Right lobe of liver (tissue), 6 donors: ENCODE measurements at places on chromosomes 3 and 15. TPM values are rescaled to one million over a fixed set of nuclear protein-coding genes. Genes with fewer than 3 reads are reported as not detected.

SYNPR gene
- total RNA-seq: not detected

RTP3 gene
- total RNA-seq: 29.0 TPM

DNA sequence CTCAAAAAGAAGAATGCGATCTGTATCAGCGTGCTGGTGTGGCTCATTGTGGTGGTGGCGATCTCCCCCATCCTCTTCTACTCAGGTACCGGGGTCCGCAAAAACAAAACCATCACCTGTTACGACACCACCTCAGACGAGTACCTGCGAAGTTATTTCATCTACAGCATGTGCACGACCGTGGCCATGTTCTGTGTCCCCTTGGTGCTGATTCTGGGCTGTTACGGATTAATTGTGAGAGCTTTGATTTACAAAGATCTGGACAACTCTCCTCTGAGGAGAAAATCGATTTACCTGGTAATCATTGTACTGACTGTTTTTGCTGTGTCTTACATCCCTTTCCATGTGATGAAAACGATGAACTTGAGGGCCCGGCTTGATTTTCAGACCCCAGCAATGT, 1.3 kb downstream of the P2RY1 start:
- no peaks in the 10 kb centered on the region for H3K4me1 ChIP-seq
- no peak for DNase-seq
- H3K4me3 ChIP-seq: peak overlapping the region; percentile 53
- no peak overlapping the region for H3K27ac ChIP-seq
- H3K27me3 ChIP-seq: no peaks in the 10 kb centered on the region

PARP15 gene
- total RNA-seq: 1.4 TPM

DNA sequence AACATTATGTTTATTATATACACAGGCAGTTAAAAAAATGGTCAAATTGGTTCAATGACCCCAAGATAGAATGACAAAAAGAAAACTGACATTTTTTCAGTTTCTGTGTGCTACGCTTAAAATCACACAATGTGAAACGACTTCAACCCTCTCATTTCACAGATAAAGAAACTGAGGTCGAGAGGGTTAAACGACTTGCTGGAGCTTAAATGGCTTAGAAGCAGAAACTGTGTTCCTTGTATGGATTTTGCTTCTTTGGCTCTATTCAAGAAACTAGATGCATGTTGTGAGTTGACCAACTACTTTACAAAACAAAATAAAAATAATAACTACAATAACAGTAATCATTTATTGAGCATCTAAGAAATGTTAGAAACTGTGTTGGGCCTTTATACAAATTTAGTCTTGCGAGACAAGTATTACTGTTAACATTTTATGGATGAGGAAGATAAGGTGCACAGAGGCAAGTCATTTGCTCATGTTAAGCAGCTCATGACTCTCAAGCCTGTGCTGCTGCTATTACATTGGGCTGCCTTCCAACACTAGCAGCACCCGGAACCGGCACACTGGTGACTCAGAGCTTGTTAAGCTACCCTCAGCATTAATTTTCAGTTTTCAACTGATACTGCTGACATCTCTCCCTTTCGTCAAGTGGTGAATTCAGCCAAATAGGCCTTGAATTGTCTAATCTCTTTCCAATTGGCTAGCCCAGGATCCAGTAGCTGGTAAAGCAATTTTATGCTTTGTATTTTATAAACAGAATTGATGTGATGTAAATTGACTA, 487.6 kb downstream of the NAALADL2 start:
- no peak for DNase-seq
- H3K27ac ChIP-seq: no peak overlapping the region
- H3K4me1 ChIP-seq: no peaks in the 10 kb centered on the region

ADIPOQ gene
- total RNA-seq: not detected

DNA sequence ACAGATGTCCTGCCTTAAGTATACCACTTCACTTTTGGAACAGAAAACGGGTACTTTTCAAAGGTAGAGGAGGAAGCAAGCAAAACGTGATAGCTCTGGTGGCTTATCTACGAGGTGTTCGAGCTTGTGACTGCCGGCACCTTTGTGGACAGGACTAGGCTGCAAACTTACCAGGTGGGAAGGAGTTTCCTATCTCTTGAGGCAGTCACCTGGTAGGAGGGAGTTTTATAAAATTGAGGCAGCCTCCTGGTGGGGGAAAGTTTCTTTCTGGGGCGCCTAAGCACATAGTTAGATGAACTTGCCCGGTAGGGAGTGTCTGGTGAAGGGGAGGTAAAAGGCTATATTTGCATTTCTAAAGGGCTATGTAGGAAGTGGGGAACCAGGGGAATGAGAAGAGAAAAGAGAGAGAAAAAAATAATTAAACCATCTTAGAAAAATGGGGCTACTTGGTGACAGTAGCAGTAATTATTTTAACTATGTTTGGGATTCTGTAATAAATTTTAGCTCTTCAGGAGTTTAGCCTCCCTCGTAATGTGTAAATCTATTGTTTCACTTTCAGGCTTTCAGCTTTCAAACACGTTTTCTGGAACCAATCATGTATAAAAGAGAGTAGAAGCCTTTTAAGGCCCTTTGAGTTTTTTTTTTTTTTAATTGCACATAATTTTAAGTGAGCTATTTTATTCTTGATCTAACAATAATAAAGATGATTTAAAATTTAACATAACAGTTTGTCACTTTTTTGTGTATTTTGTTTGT, 131.0 kb downstream of the IL5RA start:
- no peaks in the 10 kb centered on the region for H3K4me1 ChIP-seq
- H3K4me3 ChIP-seq: no peak overlapping the region

MST1 gene
- 630 TPM for total RNA-seq

DNA sequence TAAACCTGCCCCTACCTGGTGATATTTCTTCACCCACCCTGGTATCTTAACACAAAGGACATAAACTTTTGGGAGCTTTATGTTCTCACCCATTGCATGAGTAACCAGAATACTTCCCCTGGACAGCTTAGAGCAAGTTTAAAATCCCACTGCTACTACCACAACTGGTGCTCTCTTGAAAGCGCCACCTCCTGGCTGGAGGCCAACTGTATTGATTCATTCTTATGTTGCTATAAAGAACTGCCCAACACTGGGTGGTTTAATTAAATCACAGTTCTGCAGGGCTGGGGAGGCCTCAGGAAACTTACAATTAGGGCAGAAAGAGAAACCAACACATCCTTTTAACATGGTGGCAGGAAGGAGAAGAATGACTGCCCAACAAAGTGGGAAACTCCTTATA, 592.4 kb downstream of the EPHA3 start:
- no peak overlapping the region for H3K27ac ChIP-seq
- H3K4me3 ChIP-seq: no peak overlapping the region
- H3K36me3 ChIP-seq: no peaks in the 10 kb centered on the region
- no peak for DNase-seq
- H3K4me1 ChIP-seq: no peaks in the 10 kb centered on the region
- no peaks in the 10 kb centered on the region for H3K27me3 ChIP-seq

CRYGS gene
- total RNA-seq: 2.0 TPM

DNA sequence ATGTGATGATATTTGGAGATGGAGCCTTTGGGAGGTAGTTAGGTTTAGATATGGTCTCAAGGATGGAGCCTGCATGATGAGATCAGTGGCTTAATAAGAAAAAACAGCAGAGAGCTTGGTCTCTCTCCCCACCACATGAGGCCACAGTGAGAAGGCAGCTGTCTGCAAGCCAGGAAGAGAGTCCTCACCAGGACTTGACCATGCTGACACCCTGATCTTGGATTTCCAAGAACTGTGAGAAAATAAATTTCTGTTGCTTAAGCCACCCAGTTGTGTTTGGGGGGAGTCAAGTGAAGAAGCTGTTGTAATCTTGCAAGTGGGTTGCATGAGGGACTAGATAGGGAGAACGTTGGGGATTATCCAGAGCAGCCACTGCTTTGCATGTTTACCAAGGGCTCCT, 62.3 kb upstream of the TNFAIP8L3 start:
- H3K27me3 ChIP-seq: no peaks in the 10 kb centered on the region
- H3K36me3 ChIP-seq: no peaks in the 10 kb centered on the region
- H3K4me1 ChIP-seq: no peaks in the 10 kb centered on the region
- no peak for DNase-seq
- H3K27ac ChIP-seq: no peak overlapping the region

ATP10A gene
- total RNA-seq: 1.00 TPM

DNA sequence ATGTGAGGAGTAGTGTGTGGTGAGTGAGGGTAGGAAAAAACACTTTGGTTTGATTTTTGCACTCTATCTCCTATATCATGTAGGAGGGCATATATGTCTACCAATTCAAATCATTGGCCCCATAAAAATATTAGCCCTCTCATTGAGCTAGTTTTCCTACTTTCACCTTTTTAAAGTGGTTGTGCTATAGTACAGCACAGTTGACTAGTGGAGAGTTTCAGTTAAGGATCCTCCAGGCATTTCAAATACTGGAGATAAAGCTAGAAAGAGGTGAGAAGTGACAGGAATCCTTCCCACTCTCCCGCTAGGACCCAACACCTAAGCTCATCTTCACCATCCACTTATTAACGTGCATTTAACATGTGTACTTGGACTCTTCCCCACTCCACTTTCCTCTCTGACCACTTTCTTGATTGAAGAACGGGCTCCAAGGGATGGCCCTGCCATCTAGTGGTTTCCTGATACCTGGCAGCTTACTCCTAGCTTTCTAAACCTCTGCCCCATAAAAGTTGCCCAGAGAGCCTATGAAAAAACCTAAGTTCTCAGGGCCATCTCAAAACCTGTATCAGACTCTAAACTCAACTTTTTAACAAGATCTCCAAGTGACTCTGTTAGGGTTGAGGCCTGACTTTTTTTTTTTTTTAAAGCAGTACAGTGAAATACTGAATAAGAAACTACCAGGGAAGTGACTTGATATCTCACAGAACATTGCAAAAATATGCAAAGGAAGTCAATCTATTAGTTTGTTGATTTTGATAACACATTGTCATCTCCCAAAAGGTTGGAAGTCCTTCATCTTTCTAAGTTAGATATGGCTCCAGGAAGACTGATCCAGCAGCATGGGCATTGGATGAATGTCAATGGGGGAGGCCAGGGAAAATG, 17.9 kb downstream of the IL12A start:
- no peak overlapping the region for H3K4me3 ChIP-seq
- H3K4me1 ChIP-seq: no peaks in the 10 kb centered on the region
- no peaks in the 10 kb centered on the region for H3K27me3 ChIP-seq
- H3K36me3 ChIP-seq: no peaks in the 10 kb centered on the region

DNA sequence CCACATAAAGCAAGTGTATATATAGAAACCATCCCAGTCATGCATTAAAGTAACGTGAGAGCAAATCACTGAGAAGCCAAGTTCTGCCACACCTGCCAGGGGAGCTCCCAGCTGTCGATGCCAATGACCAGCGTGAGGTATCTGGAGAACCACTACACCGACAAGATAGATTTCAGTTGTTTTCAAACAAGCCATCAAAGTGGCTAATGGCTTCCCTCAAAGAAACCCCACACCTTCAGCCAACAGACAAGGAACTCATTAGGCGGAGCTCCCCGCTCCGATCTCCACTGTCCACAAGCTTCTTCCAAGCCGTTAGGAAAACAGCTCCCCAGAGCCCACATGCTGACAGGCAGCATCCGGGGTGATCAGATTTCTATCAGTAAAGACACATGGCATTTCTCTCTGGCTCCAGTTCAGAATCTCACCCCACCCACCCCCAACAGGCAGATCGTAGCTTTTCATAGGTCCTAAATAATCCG, 54.2 kb upstream of the SPATA12 start:
- H3K27me3 ChIP-seq: no peaks in the 10 kb centered on the region
- no peak overlapping the region for H3K27ac ChIP-seq
- no peak overlapping the region for H3K4me3 ChIP-seq
- no peaks in the 10 kb centered on the region for H3K36me3 ChIP-seq

GRCh38 chr15:71375934-71376333, 260.7 kb downstream of the THSD4 start:
- H3K27ac ChIP-seq: no peak overlapping the region
- no peak overlapping the region for H3K4me3 ChIP-seq
- no peaks in the 10 kb centered on the region for H3K36me3 ChIP-seq
- no peak for DNase-seq
- no peaks in the 10 kb centered on the region for H3K27me3 ChIP-seq

GRCh38 chr3:124297062-124297980, 305.4 kb upstream of the ROPN1 start:
- no peaks in the 10 kb centered on the region for H3K27me3 ChIP-seq
- DNase-seq: no peak
- H3K27ac ChIP-seq: no peak overlapping the region
- no peaks in the 10 kb centered on the region for H3K36me3 ChIP-seq
- H3K4me1 ChIP-seq: no peaks in the 10 kb centered on the region

- H3K4me1 ChIP-seq: no peaks in the 10 kb centered on the region
- peak overlapping the region; percentile 72 for H3K27ac ChIP-seq
- no peaks in the 10 kb centered on the region for H3K27me3 ChIP-seq
- H3K4me3 ChIP-seq: no peak overlapping the region
Observed at GRCh38 chr3:24434651-24435050, 60.0 kb downstream of the THRB start.

KIF7 gene
- 0.56 TPM for total RNA-seq

TMEM212 gene
- not detected for total RNA-seq

C3orf20 gene
- total RNA-seq: 0.09 TPM

MORC1 gene
- total RNA-seq: 0.12 TPM

ACKR2 gene
- 17.0 TPM for total RNA-seq

SLCO3A1 gene
- total RNA-seq: 2.5 TPM

SERINC4 gene
- total RNA-seq: 0.26 TPM

DNA sequence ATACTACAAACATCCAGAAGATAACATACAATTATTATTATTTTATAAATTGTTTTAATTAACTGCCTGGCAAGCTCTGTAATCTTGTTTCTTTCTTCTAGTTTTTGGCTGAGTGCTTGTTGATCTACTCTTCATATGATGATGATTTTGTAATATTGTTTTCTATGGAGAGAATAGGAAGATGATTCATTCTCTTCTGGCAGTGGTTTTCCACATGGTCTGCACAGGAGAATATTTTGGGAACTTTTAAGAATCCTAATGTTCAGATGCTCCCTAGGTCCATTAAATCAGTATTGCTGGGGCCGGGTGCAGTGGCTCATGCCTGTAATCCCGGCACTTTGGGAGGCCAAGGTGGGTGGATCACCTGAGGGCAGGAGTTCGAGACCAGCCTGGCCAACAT, 37.6 kb downstream of the CACNA2D3 start:
- H3K27me3 ChIP-seq: no peaks in the 10 kb centered on the region
- H3K36me3 ChIP-seq: no peaks in the 10 kb centered on the region
- H3K4me3 ChIP-seq: no peak overlapping the region
- H3K4me1 ChIP-seq: no peaks in the 10 kb centered on the region
- H3K27ac ChIP-seq: no peak overlapping the region

GRCh38 chr15:64127521-64128270, 23.8 kb upstream of the SNX22 start:
- no peak overlapping the region for H3K4me3 ChIP-seq
- H3K4me1 ChIP-seq: no peaks in the 10 kb centered on the region
- no peak for DNase-seq
- H3K27ac ChIP-seq: no peak overlapping the region
- no peaks in the 10 kb centered on the region for H3K27me3 ChIP-seq

ANKUB1 gene
- total RNA-seq: not detected

WDR48 gene
- total RNA-seq: 21.9 TPM

GOLGA6A gene
- 0.35 TPM for total RNA-seq

- H3K4me1 ChIP-seq: no peaks in the 10 kb centered on the region
- H3K4me3 ChIP-seq: no peak overlapping the region
- H3K27ac ChIP-seq: no peak overlapping the region
- DNase-seq: no peak
Observed at GRCh38 chr3:46286947-46287565, 44.8 kb downstream of the CCR3 start.

KIF15 gene
- total RNA-seq: 0.25 TPM

C3orf62 gene
- 1.9 TPM for total RNA-seq

GRCh38 chr3:150000641-150001040, 29.9 kb upstream of the PFN2 start:
- H3K27me3 ChIP-seq: no peaks in the 10 kb centered on the region
- no peak overlapping the region for H3K4me3 ChIP-seq
- H3K27ac ChIP-seq: no peak overlapping the region

GRCh38 chr3:127053450-127053849, 70.5 kb downstream of the PLXNA1 start:
- DNase-seq: peak; percentile 28
- H3K36me3 ChIP-seq: no peaks in the 10 kb centered on the region
- no peak overlapping the region for H3K4me3 ChIP-seq
